ENCODE measurements at places on chromosomes 7 and 10.

DNA sequence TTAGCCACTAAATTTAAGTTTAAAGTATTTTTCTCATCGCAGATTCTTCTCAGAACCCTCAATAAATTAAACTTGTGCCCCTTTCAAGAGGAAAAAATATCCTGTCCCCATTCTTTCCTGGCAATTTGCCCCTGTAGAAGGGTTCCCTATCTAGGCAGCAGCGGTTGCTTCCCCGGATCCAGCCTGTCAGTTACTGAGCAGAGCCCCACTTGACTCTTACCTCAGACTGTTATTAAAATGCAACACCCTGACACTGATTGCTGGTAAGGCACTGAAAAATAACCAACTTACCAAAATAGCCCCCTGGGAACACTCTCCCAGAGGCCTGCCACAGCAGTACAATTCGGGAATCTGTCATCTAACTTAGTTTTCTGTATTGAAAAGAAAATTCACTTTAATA, 13.9 kb downstream of the LMTK2 start:
- no peak for DNase-seq

- no peak for DNase-seq
These were observed at the start of gene ITIH5 for GRCh38 chr10:7666253-7667023. Gene ITIH5 (minus strand): TSS chr10:7666966. CDS start chr10:7666892, 74 bp downstream.

DNA sequence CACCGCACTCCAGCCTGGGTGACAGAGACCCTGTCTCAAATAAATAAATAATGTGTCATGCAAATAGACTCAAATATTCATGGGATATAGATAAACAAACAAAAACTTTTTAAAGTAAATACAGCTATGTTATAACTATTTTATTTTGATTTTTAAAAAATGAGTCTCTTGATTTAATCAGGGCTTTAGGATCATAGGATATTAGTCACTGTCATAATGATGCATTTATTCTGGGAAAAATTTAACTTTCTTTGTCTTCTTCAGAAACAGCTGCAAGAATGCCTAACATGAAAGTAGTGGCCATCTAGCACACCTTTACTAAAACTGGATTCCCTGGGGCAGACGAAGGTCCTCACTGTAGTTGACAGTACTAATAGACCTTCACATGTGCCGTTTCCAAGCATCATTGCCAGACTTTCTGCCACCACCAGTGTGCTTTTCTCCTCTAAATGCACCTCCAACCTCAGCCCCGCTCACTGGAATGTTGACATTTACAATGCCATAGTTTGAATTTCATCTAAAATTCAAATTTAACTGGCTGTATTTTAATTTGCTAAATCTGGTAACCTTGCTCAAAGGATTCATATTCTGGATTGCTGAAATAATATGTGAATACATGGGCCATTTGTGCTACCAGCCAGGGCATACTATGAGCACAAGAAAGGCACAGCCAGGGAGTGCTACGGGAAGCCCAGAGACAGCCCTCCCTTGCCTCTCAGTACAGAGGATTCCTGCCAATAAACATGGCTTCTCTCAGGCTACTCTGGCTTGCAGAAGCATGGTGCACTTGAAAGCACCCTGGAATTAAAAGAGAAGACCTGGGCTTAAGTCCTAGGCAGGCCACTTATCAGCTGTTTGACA, 63.4 kb upstream of the ADO start:
- no peak for DNase-seq

- no peak for DNase-seq
These were observed 50.3 kb upstream of the LAMB1 start for GRCh38 chr7:108053250-108053649.

DNA sequence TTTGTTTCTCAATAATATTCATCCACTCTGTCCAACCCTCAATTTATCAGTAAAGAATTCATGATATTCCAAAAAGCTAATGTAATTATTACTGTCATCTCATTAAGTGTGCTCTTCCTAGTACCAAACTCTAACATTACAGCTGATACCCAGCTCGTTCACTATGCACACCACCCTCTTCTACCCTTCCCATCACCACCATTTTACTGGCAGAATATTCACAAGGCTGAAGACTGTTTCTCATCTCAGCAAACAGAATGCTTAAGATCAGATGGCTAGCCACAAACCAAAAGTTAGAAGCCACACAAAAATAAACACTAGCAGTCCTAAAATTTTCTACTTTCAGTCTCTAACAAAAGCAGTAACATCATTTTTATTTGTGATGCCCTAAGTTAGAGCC, 121.5 kb downstream of the SRPK2 start:
- DNase-seq, result no peak

DNA sequence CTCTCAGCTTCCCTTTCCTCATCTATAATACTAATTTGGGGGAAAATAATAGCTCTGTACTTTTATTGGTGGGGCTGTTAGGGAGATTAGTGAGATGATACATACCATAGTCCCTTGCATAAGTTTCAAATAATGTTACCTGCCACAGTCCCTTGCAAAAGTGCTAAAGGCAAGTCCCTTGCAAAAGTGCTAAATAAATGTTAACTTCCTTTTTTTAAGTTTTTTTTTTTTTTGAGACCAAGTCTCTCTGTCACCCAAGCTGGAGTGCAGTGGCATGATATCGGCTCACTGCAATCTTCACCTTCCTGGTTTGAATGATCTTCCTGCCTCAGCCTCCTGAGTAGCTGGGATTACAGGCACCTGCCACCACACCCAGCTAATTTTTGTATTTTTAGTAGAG, 43.4 kb upstream of the SRGN start:
- no peak for DNase-seq

DNA sequence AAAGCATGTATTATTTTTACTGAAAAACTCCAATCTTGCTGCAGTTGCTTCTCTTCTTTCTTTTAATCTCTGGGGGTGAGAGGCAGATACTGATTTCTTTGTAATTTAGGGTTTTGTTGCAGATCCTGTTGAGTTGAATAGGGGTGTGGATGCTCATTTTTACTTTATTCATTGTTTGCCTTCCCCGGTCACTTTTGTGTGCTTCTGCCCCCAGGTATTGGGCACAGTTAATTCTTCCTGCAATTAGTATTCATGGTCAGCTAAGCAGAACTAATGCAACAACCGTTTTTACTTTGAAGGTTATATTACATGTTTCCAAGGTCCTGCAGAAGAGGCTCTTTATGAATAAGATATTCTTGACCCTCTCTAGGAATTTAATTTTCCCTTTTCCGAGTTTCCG, 96.4 kb downstream of the BUB3 start:
- no peak for DNase-seq

- DNase-seq, result no peak
These were observed 48.5 kb upstream of the ADGRA1 start for GRCh38 chr10:133039107-133039802.

DNA sequence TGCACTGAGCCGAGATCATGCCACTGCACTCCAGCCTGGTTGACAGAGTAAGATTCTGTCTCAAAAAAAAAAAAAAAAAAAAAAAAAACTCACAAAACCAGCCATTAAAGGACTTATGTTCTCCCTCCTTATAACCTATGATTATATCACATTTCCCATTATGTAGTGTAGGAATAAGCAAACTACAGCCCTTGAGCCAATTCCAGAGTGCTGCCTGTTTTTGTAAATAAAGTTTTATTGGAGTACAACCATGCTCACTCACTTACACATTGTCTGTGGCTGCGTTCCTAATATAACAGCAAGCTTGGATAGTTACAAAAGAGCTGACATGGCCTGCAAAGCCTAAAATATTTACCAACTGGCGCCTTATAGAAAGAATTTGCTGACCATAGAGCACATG, 72.7 kb upstream of the ARID5B start:
- no peak for DNase-seq

- DNase-seq, result no peak
These were observed 11.6 kb downstream of the CBX3 start for GRCh38 chr7:26212921-26213718.

- peak; percentile 29 for DNase-seq
These were observed 631 bp downstream of the POR start for GRCh38 chr7:75915416-75916156.

GRCh38 chr10:46092524-46093081, 46.5 kb upstream of the MSMB start:
- DNase-seq, result no peak

- no peak for DNase-seq
These were observed 48.2 kb downstream of the EEPD1 start for GRCh38 chr7:36201122-36201723.

- DNase-seq, result no peak
These were observed 111.7 kb downstream of the JCAD start for GRCh38 chr10:29947701-29948060.

- no peak for DNase-seq
These were observed 372.0 kb downstream of the GPAM start for GRCh38 chr10:111811517-111811916.

GRCh38 chr7:38675494-38676106, 44.4 kb upstream of the AMPH start:
- no peak for DNase-seq

- no peak for DNase-seq
These were observed 161.1 kb downstream of the PRKAG2 start for GRCh38 chr7:151715666-151716315.

GRCh38 chr10:43946445-43946844, 297.8 kb upstream of the ZNF32 start:
- DNase-seq, result no peak

DNA sequence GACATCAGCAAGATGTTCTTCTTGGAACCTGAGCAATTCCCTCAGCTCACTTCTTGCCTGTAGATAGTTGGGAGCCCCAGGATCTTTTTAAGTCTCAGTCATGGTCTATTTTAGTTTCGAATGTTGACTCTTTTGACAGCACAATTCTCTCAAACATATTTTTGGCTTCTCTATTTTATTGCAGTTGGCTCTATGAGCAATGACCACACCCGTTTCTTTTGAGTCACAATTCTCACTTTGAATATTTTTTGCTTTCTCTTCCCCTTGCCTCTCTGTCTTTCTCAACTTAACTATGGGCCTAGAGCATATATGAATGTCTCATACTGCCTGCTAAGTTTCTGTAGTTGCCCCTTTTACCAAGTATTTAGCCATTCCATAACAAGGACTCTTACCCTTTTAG, 222.8 kb downstream of the PTN start:
- no peak for DNase-seq

- no peak for DNase-seq
These were observed 16.9 kb upstream of the NKX6-2 start for GRCh38 chr10:132802694-132803320.

- no peak for DNase-seq
These were observed 44.9 kb downstream of the PON1 start for GRCh38 chr7:95279417-95279816.

GRCh38 chr7:142950235-142950634, 11.0 kb downstream of the LLCFC1 start:
- no peak for DNase-seq

GRCh38 chr10:131891196-131891928, 9.4 kb upstream of the PPP2R2D start:
- peak; percentile 14 for DNase-seq

GRCh38 chr10:52300599-52301277, 13.3 kb upstream of the DKK1 start:
- no peak for DNase-seq

DNA sequence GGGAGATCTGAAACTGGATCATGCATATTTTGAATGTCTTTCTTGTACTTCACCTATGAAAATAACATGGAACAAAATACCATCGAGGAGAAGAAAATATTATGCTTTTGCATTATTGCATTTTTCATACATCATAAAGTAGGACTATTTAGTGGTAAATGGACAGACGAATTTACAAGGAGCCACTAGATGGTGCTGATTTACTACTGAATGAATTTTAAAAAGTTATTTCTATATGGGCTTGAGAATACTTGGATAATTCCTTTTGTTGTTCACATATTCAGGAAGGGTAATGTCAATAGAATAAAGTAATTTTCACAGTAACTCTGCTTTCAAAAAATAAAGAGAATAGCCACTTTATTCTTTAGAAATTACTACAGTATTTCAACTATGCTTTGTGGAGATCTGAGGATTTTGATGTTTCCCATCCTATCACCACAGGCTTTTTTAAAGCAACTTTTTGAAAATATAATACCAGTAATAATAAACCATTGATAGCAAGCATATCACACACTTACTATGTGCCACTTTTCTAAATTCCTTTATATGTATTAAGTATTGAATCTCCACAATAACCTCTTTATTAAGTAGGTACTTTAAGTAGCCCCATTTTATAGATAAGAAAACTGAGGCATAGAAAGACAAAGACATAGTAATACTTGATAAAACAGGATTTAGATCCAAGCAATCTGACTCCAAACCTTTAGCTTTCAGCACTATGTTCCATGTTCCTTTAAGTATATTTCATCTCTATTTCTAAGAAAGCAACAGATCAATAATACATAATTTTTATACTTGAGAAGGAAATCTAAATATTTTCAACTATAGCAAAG, 38.6 kb downstream of the NEBL start:
- peak; percentile 1 for DNase-seq

DNA sequence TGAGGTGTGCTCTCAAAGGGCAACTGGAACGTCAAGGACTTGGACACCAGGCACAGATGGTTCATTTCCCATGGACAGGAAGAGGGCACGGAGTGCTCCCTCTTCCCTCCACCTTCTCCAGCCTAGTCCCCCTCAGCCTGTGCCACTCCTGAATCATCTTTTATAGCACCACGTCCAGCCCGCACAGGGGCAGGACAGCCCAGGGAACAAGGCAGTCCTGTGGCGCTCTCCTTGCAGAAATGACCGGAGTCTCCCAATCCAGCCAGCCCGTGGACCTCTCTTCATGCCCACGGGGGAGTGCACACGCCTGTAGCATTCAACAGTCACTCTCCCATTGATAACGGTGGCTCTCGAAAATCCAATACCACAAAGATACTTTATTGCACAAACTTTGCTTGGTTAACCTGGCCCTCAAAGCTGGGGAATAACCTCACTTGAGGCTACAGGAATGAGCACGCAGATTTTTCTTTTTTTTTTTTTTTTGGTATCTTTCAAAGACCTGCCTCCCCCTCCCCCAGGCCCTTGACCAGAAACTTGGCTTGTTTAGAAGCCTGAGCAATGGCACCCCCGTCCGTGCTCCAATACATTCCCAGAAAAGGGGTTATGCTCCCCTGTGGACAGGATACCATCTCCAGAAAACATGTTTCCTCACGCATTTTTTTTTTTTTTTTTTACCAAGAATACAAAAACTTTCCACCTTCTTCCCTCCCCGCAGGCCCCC, 733 bp downstream of the PRKCQ start:
- DNase-seq, result no peak

DNA sequence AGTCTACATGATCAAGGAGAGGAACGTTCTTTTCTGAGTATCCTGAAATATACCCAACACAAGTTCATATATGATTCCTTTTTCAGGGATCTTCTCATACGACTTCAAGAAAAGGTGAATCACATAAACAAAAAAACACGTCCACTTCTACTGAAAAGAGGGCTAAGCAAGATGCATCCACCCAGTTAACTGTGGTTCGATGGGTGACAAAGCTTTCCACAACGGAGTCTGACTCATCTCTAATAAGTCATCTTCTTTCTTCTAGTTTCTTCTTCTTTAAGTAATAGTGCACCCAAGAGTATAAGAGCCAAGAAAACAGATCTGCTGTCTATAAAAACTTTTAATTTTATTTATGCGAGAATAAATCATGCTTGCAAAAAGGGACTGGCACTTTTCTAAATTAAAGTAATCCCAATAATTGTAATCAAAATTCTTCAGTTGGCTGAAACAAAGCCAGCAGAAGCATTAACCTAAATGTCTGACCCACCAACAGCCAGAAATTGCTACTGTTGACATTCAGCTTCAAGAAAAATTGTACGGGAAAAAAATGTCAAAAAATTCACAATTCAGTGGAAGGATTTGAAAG, 146.9 kb upstream of the ANK3 start:
- peak; percentile 46 for DNase-seq

Data from EL (cell line).